Fibroblast of skin of back (primary cell): ENCODE measurements at places on chromosomes 6 and 20.

DNA sequence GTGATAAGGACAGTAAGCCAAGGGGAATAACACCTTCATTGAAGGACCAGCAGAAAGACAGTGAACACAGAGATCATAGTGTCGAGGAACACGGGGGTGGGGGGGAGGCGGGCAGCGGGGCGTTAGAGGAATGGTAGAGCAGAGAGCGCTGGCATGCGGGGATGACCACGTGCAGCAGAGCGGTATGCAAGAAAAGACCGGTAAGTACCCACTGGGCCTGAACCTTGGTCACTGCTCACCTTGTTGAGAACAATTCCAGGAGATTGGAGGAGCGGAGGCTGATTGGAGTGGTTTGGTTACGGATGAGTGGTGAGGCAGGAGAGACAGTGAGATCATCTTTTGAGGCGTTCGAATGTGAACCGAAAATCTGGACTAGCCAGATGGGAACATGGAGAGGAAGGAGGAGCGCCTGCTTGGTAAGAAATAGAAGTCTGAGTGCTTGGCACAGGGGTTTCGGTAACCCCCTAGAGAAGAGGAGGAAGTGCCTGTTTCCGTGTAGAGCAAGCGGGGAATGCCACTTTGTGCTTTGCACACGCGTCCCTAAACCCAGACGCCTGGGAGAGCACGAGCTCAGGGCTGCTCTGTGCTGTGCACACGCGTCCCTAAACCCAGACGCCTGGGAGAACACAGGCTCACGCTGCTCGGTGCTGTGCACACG, 70.0 kb downstream of the FAM120B start:
- DNase-seq, result no peak

- peak; percentile 91 for DNase-seq
These were observed 26.4 kb upstream of the FAM83C start for GRCh38 chr20:35318502-35319157.

- DNase-seq, result no peak
These were observed 12.4 kb downstream of the KIF3B start for GRCh38 chr20:32289661-32290431.

DNA sequence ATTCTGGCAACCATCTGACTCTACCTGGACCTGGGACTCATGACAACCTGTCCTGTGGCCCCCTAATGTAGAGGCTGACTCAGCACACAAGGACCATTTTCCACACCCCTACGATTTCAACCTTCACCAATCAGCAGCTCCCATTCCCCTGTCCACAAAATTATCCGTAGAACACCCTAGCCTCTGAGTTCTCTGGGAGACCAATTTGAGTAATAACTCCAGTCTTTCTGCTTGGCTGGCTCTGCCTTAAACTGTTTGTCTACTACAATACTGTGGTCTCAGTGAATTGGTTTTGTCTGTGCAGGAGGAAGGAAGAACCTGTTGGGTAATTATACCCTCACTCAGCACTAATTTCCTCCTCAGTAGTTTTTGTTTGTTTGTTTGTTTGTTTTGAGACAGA, 99.3 kb upstream of the MRPS10 start:
- DNase-seq, result no peak

- no peak for DNase-seq
These were observed 643.8 kb upstream of the AGPAT4 start for GRCh38 chr6:161917645-161918044.

DNA sequence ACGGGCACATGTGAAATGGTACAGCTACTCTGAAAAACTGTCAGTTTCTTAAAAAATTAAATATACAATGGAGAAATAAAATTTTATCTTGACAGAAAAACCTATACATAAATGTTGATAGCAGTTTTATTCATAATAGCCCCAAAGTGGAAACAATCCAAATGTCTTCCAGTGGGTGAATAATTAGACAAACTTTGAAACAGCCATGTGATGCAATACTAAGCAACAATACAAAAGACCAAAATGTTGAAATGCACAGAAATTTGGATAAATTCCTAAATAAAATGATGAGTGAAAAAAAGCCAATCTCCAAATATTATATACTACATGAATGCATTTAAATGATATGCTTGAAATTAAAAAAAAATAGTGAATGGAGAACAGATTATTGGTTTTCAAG, 523.1 kb downstream of the HTR1B start:
- peak; percentile 8 for DNase-seq

GRCh38 chr6:124522335-124522734, 439.9 kb upstream of the RNF217 start:
- DNase-seq, result no peak

DNA sequence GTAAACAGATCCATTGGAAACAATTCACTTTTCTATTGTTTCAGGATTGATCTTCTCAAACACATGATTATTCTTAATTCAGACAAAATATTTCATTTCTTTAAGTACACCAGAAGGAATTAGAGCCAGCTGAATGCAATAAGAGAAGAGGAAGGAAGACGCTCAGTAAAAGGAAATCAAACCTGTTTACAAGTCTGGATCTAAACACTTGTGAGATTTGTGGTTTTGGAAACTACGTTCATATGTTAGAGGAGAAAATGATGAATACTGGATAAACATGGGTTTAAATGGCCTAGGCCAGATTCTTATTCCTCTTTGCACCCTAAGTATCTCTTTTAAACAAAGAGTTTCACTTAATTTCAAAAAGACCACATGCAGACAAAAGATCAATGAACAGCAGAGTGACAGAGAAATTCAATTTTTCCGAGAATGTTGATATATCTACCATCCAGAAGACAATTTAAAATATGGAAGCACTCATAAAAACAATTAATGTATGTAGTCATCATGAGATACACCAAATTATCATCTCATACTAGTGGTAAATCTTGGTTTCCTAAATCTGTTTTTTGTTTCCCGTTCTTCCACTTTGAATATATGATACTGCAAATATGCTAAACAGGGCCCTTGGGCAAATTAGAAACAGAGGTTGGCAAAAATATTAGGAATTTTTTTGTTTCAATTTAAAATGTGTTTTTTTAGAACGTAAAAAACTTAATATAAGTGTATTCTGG, 703.5 kb upstream of the CITED2 start:
- DNase-seq, result no peak

- no peak for DNase-seq
These were observed 94.8 kb downstream of the VIP start for GRCh38 chr6:152845421-152845820.

- no peak for DNase-seq
These were observed 178.2 kb downstream of the HDGFL1 start for GRCh38 chr6:22747571-22747970.

GRCh38 chr20:59005523-59006166, 1.4 kb downstream of the CTSZ start:
- no peak for DNase-seq

DNA sequence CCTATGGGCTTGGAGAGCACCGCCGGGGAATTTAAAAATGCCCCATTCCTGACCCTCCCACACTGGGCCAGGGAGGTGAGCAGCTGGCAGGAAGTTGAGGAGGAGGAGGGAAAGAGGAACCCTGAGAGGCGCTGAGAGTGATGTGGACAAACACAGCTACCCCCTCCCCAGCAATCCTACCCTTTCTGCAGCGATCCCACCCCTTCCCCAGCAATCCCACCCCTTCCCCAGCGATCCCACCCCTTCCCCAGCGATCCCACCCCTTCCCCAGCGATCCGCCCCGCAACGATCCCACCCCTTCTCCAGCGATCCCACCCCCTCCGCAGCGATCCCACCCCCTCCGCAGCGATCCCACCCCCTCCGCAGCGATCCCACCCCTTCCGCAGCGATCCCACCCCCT, 111.6 kb downstream of the SYCP2 start:
- no peak for DNase-seq

DNA sequence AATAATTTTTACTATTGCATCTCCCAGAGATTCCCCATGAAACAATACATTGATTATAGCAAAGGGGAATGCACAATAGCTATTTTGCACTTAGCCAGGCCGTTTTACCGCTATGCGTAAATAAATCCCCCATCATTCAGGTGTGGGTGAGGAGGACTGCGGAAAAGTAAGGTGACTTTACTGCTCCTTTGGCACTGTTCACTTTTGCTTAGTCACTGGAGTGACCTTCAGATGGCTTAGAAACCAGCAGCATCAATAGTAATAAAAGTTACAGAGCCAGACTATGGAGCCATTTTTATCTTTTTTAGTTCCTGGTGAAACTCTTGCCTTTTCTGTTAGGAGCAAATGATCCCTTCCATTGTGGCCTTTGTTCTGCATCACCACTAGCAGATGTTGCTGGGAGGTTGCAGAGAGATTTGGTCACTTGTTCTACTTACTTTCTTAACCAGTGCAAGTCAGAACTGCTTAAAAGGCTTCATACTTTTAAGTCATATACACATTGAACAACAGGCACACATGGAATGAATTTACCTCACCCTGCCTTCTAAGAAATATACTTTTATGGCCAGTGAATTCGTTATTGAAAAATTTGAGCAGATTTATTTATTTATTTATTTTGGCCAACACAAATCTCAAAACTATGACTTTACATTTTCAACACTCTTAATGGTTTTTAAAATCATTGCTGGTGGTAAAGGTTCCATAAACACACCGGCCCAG, 12.1 kb upstream of the BTBD3 start:
- no peak for DNase-seq

DNA sequence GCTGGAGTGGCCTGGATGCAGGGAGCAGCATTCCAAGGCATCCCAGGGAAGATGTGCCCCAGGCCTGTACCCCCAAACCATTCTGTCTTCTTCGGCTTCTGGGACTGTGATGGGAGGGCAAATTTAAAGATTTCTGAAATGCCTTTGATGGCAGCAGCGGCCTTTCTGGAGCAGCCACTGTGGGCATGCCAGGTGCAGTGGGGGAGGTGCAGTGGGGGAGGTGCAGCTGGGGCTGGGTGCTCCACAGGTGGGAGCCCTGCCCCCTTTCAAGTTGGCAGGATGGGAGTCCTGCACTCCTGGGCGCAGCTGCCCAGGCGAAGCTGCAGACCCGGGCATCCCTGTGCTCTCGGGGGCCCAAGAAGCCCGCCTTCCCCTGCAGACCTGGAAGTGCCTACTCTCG, 293.5 kb upstream of the MOCS1 start:
- DNase-seq, result no peak

GRCh38 chr6:7098993-7099392, 8.8 kb upstream of the RREB1 start:
- DNase-seq, result no peak

GRCh38 chr6:37699138-37699766, 1.6 kb upstream of the MDGA1 start:
- DNase-seq, result no peak

- DNase-seq, result no peak
These were observed 20.7 kb upstream of the NNAT start for GRCh38 chr20:37500311-37500710.

DNA sequence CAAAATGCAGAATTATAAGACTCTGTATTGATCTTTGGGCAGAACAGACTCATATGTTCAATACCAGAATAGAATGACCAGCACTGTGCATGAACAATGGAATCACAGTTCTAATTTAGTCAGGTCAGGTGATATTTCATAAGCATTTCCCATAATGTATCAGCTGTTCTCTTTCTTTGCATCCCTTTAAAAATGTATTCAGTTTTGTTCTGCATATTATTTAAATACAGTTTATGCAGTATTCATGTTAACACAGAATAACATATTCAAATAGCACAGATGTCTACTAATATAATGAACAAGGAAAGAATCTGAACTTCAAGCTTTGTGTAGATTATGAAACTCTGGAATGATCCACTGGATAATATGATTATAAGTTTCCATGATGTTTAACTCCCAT, 128.5 kb downstream of the LAMP5 start:
- no peak for DNase-seq

DNA sequence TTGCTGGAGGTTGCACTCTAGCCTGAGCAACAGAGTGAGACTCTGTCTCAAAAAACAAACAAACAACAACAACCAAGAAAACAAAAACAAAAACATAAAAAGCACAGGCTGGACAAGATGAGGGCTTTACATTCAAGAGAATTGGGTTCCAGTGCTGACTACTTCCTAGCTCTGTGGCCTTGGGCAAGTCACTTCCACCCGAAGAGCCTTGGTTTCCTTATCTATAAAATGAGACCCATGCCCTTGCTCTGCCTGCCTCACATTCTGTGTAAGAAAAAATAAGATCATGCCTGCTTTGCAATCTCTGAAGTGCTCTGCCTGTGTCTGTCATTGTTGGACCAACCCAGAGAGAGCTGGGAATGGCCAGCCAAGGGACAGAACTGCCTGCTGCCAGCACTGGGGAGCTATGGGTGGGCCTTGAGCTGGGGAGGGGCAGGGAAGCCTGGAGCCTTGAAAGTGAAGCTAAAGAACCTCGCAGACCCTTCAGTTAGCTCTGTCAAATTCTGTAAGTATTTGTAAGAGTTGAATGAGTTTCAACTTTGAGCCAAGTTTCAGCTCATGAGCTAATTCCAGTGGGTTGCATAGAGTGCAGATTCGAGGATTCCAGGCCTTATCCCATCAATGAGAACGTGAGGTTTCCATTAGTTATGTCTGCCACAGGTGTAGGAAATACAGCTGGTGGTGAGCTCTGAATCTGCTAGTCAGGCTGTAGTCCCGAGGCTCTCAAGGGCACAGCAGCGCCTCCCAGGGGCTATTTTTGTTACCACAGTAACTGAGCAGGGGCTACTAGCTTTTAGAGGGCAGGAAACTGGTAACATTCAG, 93.2 kb downstream of the DLGAP4 start:
- DNase-seq, result no peak

DNA sequence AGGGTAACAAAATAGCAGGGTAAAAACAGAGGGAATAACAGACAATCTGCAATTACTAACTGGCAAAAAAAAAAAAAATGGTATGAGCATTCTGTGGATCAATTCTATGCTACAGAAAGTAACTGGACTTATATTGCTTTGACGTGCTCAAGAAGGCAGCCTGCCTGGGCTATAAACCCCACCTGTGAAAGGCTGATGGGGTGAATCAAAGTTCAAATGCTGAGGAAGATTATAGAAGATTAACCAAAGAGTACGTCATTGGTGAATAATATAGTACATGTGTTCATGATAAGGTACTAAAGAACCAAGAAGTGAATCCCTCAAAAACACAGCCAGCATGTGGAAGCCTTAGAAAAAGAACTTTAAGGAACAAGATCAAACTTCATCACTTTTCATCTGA, 441.9 kb upstream of the PTCHD4 start:
- no peak for DNase-seq

GRCh38 chr6:53926505-53926904, 131.7 kb downstream of the LRRC1 start:
- DNase-seq, result peak; percentile 56

DNA sequence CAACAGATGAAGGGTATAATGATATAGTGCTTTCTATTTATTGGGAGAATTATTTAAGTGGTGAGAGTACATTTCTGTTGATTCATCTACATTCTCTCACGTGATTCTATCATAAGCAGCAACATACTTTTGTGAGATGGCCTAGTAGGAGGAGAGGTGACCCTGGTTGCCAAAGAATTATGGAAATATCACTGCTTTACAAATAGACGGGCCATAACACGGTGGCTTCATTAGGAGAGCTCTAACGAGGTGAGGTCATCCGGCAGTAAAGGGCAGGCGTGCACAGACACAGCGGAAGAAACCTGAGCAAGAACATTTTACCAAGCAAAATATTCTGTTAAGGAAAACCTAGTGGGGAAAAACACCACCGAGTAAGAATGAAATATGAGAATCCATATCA, 337.4 kb upstream of the QKI start:
- DNase-seq, result no peak

- DNase-seq, result peak; percentile 87
These were observed 321.1 kb downstream of the SYNE1 start for GRCh38 chr6:152316024-152316423.

GRCh38 chr6:122752459-122752858, 27.1 kb upstream of the FABP7 start:
- DNase-seq, result no peak

- DNase-seq, result peak; percentile 27
These were observed 166.5 kb downstream of the SOBP start for GRCh38 chr6:107656401-107656800.

- no peak for DNase-seq
These were observed 14.4 kb downstream of the NEDD9 start for GRCh38 chr6:11218102-11218442.

- no peak for DNase-seq
These were observed 71.3 kb downstream of the DZANK1 start for GRCh38 chr20:18395544-18395943.
